ENCODE measurements at places on chromosomes 11 and 22.
A peak's percentile ranks its signal among the peaks of the same experiment; 100 is the strongest.

- DNase-seq, result no peak
Measured at GRCh38 chr11:43376594-43376993, 17.9 kb downstream of the TTC17 start.

GRCh38 chr11:72223615-72224563, 678 bp upstream of the INPPL1 start:
- peak; percentile 30 for DNase-seq

GRCh38 chr11:32779136-32779535, 15.3 kb downstream of the CCDC73 start:
- DNase-seq, result peak; percentile 36

DNA sequence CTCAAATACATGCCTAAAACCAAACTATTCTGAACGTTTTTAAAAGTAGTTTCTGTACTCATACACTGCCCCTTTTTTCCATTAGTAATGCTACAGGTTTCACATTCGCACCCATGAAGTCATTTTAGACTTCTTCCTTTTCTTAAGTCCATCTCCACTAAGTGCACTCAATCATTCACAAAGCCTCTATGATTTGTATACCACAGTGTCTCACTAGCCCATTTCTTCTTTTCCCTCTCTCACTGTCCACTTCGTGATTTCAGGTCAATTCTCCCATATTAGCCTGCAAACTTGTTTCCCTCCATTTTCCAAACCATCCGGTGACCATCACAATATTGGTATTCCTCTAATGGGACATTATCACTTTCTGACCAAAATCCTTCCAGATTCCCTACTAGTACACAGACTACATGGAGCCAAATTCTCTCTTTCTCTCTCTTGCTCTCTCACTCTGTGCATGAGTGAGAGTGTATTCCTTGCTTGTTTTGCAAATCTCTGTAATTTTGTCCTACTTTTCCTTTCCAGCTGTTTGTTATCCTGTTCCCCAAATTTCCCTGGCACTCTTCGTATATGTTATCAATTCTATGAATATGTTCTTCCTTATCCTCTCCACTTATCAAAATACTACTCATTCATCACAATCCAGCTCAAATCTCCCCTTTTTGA, 3.4 kb upstream of the ZC3H12C start:
- DNase-seq, result no peak

DNA sequence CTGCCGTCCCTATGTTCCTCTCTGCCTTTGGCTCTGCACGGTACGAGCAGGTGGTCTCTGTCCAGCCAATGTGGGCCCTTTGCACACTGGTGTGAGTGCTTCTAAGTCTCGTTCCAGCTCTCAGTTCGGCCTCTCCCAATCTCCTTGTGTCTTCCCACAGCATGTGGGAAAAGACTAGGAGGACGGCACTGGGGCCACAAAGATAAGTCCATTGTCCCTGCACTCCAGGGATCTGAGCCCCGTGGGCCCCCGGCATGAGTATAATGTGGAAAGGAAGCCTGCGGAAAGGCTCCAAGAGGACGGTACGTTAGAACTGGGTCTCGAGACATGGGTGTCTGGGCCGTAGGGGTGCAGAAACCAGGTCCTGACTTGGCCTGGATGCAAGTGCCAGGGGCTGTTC, 16.4 kb downstream of the MYEOV start:
- no peak for DNase-seq

GRCh38 chr11:26109658-26110368, 222.1 kb upstream of the ANO3 start:
- DNase-seq, result no peak

GRCh38 chr11:69746752-69747742, 28.1 kb downstream of the FGF4 start:
- no peak for DNase-seq

- DNase-seq, result no peak
Measured at GRCh38 chr11:7522121-7522520, 8.3 kb downstream of the PPFIBP2 start.

DNA sequence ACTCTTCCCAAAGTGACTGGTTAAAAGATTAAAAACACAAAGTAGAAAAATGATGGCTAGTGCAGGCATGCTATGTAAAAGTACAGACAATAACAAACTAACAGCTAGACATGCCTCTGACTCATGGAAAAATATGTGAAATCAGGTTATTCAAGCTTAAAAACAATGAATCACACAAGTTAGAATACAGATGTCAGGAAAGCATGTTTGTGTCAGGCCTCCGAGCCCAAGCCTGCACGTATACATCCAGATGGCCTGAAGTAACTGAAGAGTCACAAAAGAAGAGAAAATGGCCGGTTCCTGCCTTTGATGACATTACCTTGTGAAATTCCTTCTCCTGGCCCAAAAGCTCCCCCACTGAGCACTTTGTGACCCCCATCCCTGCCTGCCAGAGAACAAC, 110.1 kb downstream of the NOX4 start:
- DNase-seq, result no peak

DNA sequence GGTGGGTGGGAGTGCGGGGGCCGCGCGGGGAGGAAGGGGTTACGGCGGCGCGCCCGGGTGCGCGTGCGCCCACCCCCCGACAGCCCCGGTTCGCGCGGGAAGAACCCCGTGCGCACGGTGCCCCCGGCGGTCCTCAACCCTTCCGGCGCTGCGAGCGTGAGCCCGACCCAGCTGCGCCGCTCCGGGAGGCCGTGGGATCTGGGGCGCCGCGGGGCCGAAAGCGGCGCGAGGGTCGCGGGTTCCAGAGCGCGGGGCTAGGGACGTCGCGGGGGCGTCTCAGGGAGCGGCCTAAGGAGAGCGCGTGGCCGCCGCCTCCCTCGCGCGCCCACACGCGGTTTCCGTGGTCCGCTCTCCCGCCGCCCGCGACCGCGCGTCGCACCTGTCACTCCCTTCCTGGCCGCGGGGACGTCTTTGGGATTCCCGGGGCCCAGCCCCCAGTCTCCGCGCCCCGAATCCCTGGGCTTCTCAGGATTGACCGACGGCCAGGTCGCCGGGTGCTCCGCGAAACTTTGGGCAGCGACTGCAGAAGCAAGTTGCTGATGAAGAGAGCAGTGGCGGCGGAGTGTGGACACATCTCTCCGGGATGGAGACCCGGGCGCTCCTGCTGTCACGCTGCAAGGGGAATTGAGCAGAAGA, 582 bp downstream of the SREBF2 start:
- DNase-seq, result peak; percentile 26

GRCh38 chr22:22810018-22810427, 77.6 kb upstream of the IGLL5 start:
- DNase-seq, result no peak

DNA sequence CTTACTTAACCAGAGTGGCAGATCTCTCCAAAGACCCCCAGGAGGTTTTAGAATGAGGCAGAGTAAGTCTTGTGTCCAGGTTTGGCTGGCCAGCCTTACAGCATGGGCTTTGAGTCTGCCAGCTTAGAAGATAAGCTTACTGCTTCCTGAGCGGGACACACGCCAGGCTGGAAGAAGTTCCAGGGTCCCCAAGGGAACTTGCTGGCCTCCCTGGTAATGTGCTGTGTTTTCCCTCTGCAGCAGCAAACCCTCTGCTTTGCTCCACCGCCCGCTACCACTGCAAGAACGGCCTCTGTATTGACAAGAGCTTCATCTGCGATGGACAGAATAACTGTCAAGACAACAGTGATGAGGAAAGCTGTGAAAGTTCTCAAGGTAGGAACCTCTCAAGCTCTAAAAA, 154.2 kb downstream of the LDLRAD3 start:
- no peak for DNase-seq

- DNase-seq, result no peak
Measured at GRCh38 chr11:72511393-72512047, 77.2 kb upstream of the CLPB start.

DNA sequence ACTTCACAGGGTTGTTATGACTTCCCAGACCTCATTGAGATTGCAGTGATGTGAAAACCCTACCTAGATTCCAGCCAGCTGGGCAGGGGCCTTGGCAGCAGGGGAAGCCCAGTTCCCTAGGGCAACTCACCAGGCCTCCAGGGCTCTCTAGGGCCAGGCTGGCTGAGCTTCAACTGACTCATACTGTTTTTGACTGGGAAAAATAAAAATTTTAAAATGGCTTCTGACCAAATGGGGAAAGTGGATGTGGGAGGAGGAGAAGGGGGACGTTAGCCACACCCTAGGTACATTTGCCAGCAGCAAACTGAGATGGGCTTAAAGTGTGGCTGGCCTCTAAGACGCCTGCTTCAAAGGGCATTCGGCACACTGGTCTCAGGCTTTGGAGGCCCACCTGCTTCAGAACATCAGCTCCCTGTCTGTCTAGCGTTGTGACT, 39.0 kb downstream of the BMAL1 start:
- DNase-seq, result no peak

- DNase-seq, result no peak
Measured at GRCh38 chr22:36364255-36365019, 23.3 kb downstream of the MYH9 start.

GRCh38 chr22:38471237-38471636, 3.3 kb downstream of the KDELR3 start:
- no peak for DNase-seq

GRCh38 chr11:6841694-6842093, 3.8 kb upstream of the OR10A5 start:
- no peak for DNase-seq

DNA sequence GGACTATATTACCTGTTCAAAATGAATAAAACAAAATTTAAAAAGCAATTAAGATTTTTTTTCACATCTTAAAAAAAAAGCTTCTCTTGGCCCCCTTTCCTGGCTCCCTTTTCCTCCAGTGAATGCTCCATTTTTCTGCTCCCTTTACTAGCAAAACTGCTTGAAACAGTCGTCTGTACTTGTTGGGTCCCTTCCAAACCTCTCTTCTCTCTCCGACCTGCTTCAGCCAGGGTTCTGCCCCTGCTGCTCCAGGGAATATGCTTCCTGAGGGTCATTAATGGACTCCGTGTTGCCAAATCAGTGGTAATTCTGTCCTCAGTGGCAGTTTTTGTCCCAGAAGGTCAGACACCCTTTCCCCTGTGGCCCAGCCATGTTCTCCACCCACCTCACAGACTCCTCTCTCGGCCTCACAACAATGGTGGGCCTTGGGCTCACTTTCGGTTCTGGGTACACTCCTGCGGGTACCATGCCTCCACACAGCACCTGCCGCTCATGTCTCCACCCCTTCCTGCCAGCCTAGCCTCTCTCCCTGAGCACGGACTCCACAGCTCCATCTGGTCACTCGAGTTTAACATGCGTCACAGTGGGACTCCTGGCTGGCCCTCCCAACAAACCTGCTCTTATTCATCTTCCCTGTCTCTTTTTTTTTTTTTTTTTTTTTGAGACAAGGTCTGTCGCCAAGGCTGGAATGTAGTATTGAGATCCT, 7.8 kb upstream of the POLR3H start:
- no peak for DNase-seq

GRCh38 chr22:44588348-44588747, 90.3 kb upstream of the RTL6 start:
- no peak for DNase-seq

DNA sequence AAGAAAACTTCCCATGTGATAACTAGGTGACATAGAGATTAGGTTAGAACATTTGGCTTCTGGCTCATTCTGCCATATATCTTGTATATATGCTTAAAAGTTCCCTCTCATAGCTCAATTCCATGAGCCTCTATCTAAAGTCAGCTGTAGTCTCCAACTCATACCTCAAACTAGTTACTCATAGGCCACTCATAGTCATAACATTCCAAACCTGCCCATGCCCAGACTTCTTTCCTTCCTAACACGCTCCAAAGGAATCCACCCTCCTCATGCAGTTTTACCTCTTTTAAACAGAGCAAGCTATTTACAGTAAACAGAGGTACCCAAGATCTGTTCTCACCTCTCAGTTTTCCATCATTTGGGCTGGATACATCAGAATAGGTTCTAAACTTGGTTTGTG, 39.4 kb downstream of the GLYATL2 start:
- DNase-seq, result no peak

GRCh38 chr11:126624506-126624905, 269.0 kb downstream of the ST3GAL4 start:
- no peak for DNase-seq

- DNase-seq, result no peak
Measured at GRCh38 chr11:105713696-105714095, 103.8 kb downstream of the GRIA4 start.

DNA sequence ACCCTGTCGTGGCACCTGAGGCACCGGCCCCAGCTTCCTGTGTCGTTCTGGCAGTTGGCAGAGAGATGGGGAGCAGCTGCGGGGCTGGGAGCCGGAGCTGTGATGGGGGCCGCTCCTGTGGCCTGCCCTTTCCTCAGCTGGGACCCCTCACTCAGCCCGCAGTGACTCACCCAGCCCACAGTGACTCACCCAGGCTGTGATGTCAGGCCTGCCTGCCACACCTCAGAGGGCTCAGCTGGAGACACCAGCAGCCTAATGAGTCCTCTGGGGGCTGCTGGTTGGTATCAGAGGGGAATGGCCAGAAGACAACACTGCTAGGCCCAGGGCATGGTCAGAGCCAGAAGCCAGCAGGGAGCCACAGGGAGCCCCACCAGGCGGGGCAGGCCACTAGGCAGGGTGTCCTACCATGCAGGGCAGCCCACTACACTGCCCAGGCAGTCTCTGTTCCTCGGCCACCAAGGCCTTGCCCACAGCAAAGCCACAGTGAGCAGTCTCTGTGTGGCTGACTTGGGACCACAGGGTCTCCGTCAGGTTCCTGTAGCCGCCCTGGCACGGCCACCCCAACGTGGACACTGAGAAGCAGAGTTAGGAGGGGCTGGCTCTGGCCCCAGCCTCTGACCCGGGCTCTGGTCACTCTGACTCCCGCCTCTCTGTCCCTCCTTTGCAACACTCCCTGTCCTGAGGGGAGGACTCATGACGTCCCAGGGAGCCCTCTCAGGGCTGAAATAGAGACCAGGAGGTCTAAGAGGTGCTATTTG, 4.2 kb upstream of the FXYD2 start:
- no peak for DNase-seq

DNA sequence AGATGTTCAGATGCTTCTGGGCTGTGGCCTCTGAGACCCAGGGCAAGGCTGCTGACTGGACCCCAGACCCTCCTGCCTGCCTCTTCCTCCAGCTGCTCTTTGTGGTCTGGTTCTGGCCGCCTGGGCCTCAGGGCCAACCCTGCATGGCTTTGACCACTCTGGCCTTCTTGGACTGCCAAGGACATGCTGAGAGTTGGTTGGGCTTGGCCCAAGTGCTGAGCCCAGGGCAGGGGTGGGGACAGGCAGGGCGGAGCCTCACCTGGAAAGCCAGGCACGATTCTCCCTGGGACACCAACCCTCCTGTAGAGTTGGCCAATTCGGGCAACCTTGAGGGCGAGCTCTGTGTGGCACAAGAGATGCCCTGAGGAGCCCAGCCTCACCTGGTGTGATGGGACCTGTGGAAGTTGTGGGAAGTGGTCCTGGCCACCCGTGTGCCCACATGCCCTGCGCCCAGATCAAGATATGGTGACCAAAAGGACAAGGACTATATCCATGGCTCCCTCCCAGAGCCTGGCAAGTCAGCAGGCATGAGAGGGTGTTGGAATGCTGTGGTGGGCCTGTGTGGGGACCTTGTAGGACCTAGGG, 11.6 kb downstream of the TANGO2 start:
- DNase-seq, result no peak

GRCh38 chr11:17786824-17787525, 52.4 kb downstream of the KCNC1 start:
- no peak for DNase-seq

- DNase-seq, result no peak
Measured at GRCh38 chr11:114820621-114821020, 142.3 kb downstream of the NXPE2 start.

- no peak for DNase-seq
Measured at GRCh38 chr22:46072110-46072881, 78.0 kb upstream of the PPARA start.
